ENCODE measurements at places on chromosomes 2 and 18.

DNA sequence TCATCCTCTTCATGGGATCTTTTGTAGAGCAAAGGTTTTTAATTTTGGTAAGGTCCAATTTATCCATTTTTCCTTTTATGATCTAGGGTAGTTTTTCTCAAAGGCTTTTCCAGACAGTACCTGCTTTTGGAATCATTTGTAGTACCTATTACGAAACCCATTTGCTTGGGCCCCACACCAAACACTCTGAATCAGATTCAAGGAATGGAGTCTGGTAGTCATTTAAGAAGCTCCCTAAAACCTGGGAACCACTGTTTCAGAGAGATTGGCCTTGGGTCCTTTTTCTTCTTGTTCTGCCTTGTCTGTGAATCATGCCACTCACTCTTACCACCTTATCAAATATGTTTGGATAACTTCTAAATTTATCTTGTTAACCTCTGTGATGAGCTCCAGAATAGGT lies 40.3 kb downstream of the OSBPL6 start:
- no peak for DNase-seq

DNA sequence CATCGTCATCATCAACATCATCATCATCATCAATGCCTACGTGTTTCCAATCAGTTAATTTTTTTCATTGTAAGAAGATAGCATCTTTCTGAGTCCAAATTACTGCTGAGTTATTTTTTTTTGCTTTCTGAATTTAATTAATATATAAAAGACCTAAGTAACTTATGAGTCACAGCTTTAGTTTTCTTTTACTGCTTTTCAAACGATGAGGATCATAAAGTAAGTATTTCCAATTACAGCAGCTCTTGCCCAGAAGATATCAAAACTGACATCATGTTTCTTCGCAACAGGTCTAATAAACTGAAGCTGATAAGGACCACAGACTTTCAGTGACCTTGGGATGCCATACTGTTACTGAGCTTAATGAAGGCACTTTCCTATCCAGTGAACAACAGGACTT lies 442.2 kb downstream of the DSEL start:
- no peak for DNase-seq

GRCh38 chr2:30301551-30301950 lies 70.2 kb downstream of the LBH start:
- no peak for DNase-seq

GRCh38 chr2:231704017-231704416 lies 4.3 kb upstream of the PTMA start:
- no peak for DNase-seq

DNA sequence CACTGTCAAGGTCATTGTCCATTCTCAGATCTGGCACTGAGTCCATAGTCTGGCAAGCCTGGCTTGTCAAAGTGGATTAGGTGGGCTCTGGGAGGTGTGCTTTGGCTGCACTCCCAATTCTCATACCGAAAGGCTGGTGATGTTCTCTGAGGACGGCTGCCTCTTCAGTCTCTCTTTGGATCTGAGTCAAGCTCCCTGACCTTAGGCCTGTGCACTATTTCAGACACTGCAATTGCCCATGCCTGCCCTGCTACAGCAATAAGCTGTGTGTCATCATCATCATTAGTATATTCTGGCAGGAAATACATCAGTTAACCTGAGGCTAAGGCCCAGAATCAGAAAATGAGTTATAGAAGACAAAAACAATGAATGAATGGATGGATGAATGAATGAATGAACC lies 1.6 kb upstream of the SLC5A7 start:
- no peak for DNase-seq

DNA sequence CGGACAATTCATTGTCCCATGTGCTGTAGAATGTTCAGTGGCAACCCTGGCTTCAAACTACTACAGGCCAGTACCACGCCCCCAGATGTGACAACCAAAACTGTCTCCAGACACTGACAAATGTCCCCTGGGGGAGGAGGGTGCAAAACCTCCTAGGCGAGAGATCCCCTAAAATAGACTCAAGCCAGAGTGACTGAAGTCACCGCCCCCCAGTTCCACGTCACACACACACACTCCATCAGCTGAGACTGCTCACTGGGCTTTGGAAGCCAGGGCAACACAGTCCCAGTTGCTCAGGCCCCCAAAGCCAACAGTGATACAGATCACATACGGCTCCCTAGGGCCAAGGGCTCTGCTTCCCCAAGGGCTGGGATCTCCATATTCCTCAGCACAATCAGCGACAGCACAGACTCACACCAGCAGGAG lies 19.1 kb downstream of the HDAC4 start:
- DNase-seq, result no peak

GRCh38 chr2:45390861-45391260 lies 220.2 kb downstream of the SRBD1 start:
- no peak for DNase-seq

GRCh38 chr18:79468119-79468789 lies 72.5 kb downstream of the NFATC1 start:
- no peak for DNase-seq

GRCh38 chr2:170818752-170819470 lies 2.2 kb downstream of the GAD1 start:
- no peak for DNase-seq

GRCh38 chr2:240947607-240948006 lies 41.5 kb downstream of the CROCC2 start:
- no peak for DNase-seq

DNA sequence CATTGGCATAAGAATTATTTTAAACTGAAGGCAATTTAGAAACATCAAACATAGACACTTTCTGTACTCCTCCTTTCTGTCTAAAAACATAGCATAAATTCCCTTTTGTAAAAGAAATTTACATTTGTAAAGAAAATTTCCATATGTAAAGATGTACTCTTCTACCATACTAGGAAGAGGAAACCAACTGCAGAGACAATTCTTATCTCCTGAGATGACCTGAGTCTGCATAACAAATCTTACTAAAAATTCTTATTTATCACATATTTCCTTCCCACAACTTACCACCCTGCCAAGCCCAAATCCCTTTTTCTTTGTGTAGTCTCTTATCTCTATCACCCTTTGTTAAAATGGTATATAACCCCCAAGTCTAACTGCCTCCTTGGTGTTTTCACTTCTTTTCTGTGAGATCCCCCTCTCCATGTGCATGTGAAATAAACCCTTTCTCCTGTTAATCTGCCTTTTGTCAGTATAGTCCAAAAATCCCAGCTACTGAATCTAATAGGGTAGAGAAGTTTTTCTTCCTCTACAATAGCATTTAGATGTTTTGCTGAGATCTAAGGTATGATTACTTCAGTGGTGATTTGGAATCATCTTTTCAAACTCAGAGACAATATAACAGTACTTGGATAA lies 81.0 kb downstream of the CHN1 start:
- DNase-seq, result no peak

DNA sequence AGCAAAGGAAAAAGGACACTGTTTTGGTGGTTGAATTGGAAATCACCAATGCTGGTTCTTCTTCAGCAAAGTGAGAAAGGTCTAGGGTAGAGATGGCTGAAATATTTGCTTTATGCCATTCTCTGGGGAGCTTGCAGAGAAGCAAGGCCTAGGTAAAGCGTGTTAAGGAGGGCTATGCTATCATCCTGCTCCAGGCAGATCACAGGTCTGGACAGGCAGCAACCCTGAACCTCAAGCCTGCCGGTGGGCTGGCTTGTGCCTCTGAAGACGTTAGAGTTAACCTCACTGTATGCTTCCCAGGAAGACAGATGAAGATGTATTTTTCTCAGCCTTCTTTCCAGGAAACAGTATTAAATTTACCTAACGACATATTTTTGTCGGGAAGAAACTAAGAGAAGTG lies 138.5 kb upstream of the LYPD6 start:
- no peak for DNase-seq

GRCh38 chr2:58562276-58562675 lies 321.2 kb upstream of the FANCL start:
- no peak for DNase-seq

GRCh38 chr2:128841803-128842202 lies 523.1 kb upstream of the HS6ST1 start:
- no peak for DNase-seq
